ENCODE measurements at places on chromosomes 6 and 20.

GRCh38 chr20:39661833-39662232 lies 699.7 kb downstream of the DHX35 start:
- no peak for DNase-seq

- no peak for DNase-seq
These were observed 68.4 kb downstream of the HDGFL1 start for GRCh38 chr6:22637782-22638181.

DNA sequence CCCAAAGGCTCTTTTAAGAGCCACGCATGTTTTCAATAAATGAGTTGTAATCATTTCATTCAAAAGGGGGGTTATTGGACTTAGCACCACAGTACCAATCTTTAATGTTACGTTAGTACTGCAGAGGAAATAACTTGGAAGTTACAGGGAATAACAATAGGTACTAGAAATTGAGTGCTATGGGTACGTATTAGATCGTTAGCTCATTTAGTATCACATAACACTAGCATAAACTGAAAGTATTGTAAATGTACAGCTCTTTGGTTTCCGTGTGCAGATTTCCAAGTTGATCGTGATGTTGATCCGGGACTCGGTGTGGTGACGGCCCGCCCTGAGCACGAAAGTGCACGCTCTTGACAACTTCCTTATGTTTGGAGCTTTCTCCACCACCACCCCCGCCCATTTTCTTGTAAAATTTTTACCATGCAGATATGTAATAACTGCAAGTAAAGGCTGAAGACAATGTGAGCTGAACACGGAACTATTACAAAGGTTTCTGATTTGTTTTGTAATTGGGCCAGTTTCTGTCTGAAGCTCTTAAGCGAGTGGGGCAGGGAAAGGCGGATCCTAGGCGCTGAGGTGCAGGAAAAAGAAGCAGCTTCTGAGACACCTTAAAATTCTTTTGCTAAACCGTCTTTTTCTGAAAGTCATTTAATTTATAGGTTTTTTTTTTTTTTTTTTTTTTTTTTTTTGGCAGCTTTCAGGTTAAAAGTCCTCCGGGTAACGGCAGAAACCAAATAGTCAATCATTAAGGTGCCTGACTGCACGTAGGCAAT lies 71.5 kb downstream of the HFE start:
- DNase-seq, result peak; percentile 69

GRCh38 chr6:89034586-89035251 lies 45.8 kb upstream of the PNRC1 start:
- DNase-seq, result peak; percentile 68

- no peak for DNase-seq
These were observed 50.8 kb downstream of the UTRN start for GRCh38 chr6:144335914-144336313.

GRCh38 chr20:54137115-54137514 lies 36.7 kb downstream of the CYP24A1 start:
- DNase-seq, result no peak

GRCh38 chr20:45993197-45993951 lies 15.3 kb upstream of the MMP9 start:
- no peak for DNase-seq
